ENCODE measurements at places on chromosomes 7 and 10.

DNA sequence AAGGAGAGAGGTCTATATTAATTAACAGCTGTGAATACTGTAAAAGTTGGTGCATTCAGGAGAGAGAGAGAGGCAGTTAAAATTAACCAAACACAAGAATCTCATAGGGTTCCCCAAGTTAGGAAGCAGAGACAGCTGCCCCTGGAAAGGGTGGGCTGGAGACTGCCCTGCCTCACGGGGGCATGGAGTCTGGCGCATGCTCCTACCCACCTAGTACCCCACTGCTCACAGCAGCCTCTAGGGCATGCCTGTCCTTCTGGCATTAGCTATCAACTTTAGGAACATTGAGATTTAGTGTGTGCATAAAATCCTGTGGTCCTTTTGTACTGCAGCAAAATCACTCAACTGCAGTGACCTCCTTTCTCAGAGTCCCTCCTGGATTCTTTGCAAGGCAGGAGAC is 710.1 kb downstream of the SORCS3 start:
- DNase-seq, result no peak

GRCh38 chr10:129938460-129938859 is 25.6 kb downstream of the EBF3 start:
- no peak for DNase-seq

GRCh38 chr10:28680358-28680752 is 3.0 kb downstream of the BAMBI start:
- DNase-seq, result no peak

DNA sequence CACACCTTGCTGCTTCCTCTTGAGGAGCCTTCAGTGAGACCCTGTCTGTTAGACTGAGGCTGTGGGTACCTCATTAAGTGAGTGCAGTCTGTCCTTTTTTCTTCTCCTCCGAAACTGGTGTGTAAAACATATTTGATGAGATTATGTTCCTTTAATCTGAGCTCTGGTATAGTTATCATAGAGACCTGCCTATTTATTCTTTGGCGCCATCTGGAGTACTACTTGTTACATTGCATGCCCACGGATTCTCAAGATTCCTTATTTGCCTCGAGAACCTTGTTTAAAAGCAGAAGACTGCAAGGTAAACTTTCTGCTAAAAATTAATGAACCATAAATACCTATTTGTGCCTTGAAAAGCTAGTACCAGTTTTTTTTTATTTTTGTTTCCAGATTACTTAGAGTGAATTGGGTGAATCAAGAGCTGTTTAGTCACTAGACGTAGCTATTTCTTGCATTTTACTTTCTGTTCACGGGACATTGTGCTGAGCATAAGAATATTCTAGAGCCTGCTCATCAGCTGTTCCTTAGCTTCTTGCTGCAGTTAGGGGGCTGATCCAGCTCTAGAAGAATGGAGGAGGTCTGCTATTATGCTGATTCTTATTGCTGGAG is 16.9 kb upstream of the STMP1 start:
- DNase-seq, result no peak

Data from left lobe of liver (tissue), 2 donors.